ENCODE measurements at places on chromosomes 12 and 14.

DNA sequence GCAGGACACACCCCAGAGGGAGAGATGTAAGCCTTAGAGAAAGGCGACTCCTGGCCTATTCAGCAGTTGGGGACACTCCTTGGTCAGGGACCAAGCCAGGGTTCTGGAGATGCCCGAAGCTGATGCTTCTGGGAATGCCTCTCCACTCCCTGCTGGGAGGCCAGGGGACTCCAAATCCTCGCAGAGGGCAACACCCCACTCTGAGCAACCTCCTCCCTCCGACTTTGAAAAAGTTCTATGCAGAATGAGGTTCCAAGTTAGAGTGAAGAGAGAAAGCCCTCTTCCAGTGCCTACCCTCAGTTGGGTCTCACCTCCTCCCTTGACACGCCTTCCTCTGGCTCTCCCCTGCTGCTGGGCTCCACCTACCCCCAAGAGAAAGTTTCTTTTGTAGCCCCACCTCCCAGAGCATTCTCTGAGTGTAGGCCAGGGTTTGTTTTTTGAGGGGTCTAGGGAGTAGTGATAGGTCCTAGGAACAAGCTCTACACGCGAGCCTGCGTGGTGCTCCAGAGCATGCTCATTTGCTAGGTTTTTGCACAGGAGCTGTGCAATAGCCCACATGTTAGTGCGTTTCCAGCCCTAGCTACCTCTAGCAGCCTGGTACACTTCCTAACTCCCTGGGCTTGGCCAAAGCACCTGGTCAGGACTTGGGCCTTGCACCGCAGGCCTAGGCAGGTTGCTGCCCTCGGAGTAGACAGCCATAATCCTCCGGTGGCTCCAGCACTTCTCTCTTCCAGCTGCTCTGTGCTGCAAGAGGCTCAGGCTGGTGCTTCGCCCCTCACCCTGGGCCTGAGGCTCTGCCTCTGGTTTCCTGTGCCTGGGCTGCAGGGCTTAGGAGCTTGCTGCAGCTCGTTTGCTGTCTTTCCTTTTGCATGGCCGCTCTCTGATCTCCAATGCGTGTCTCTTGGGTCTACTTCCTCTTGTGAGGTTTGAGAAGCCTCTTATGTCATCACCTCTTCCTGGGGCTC, 590 bp upstream of the CEBPE start:
- no peak for DNase-seq

DNA sequence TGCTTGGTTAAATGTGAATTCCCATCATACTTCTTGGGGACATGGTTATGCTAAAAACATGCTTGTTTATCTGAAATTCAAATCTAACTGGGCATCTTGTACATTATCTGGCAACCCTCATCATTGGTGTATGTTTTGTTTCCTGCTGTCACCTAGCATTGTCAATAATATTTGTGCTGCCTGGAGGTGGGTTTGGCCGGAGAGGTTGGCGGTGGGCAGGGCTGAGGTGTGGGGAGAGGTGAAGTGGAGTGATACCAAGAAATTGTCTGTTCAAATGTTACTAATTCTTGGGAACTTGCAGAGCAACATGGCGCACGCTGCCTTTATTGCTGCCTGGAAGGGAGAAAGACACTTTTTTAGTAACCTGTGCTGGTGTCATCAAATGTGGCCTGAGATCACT, 280.5 kb downstream of the VRK1 start:
- no peak for DNase-seq

- DNase-seq: no peak
These were observed 151.5 kb downstream of the DERA start for GRCh38 chr12:16062611-16063010.

DNA sequence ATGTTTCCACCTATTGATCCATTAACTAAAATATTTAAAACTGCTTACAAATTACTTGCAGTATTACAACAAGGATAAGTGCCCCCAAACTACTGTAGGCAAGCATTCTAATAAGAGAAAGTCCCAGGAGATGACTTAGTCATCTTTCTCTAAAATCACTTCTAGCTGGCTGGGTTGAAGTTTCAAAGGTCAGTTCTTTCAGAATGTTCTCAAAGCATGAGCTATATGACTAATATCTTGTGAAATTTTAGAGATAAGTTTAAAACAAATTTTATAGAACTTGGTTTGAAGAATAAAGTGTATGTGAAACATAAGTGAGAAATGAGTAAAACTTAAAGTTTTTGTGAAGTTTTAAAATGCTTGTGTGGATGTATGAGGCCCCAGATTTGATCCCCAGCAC, 24.3 kb upstream of the OR6J1 start:
- DNase-seq: no peak

GRCh38 chr14:78259831-78260230, 89.7 kb downstream of the NRXN3 start:
- no peak for DNase-seq

GRCh38 chr12:122079033-122079531, 526 bp downstream of the MLXIP start:
- no peak for DNase-seq

- no peak for DNase-seq
These were observed 406.0 kb downstream of the PRKD1 start for GRCh38 chr14:29521526-29522137.

GRCh38 chr14:100669011-100669412, 57.7 kb upstream of the DLK1 start:
- DNase-seq: no peak
